Activated CD4-positive, alpha-beta memory T cell treated with anti-CD3 and anti-CD28 coated beads, Interleukin-2, amount 10 ng/mL, durations not matched to agents 7 days and 5 days (primary cell): ENCODE measurements at places on chromosomes 5 and 9. TPM values are rescaled to one million over a fixed set of nuclear protein-coding genes. Genes with fewer than 3 reads are reported as not detected.

The CTNND2 gene
- not detected for total RNA-seq

The C5orf58 gene
- total RNA-seq = not detected

The SLC25A46 gene
- total RNA-seq = 45.0 TPM

- H3K27me3 ChIP-seq = no peaks in the 10 kb centered on the region
- peak overlapping the region; percentile 99 for H3K27ac ChIP-seq
- peaks cover 99% of the 10 kb centered on the region for H3K4me1 ChIP-seq
- peaks cover 75% of the 10 kb centered on the region for H3K36me3 ChIP-seq
- peak overlapping the region; percentile 77 for H3K4me3 ChIP-seq
- DNase-seq = peak; percentile 71
Measured at GRCh38 chr5:132427281-132428146, 58.0 kb downstream of the SLC22A5 start.

GRCh38 chr5:78810098-78810920 is 161.7 kb upstream of the LHFPL2 start:
- no peak overlapping the region for H3K4me3 ChIP-seq
- no peaks in the 10 kb centered on the region for H3K27me3 ChIP-seq
- peaks cover 3% of the 10 kb centered on the region for H3K36me3 ChIP-seq
- DNase-seq = no peak
- H3K27ac ChIP-seq = no peak overlapping the region

- H3K4me3 ChIP-seq = no peak overlapping the region
- peaks cover 8% of the 10 kb centered on the region for H3K4me1 ChIP-seq
- peaks cover 7% of the 10 kb centered on the region for H3K27me3 ChIP-seq
- H3K36me3 ChIP-seq = peaks cover 2% of the 10 kb centered on the region
- H3K27ac ChIP-seq = no peak overlapping the region
Measured at GRCh38 chr5:172373680-172374079, 80.6 kb downstream of the SH3PXD2B start.

GRCh38 chr5:80204808-80205614 is 50.8 kb downstream of the SERINC5 start:
- peaks cover 68% of the 10 kb centered on the region for H3K36me3 ChIP-seq
- no peak overlapping the region for H3K4me3 ChIP-seq
- H3K4me1 ChIP-seq = peaks cover 60% of the 10 kb centered on the region
- no peak for DNase-seq
- no peaks in the 10 kb centered on the region for H3K27me3 ChIP-seq

- no peak overlapping the region for H3K4me3 ChIP-seq
- no peak for DNase-seq
- no peaks in the 10 kb centered on the region for H3K4me1 ChIP-seq
- H3K27me3 ChIP-seq = no peaks in the 10 kb centered on the region
- H3K36me3 ChIP-seq = no peaks in the 10 kb centered on the region
- H3K27ac ChIP-seq = no peak overlapping the region
Measured at GRCh38 chr9:3138231-3139229, 294.6 kb upstream of the PUM3 start.

DNA sequence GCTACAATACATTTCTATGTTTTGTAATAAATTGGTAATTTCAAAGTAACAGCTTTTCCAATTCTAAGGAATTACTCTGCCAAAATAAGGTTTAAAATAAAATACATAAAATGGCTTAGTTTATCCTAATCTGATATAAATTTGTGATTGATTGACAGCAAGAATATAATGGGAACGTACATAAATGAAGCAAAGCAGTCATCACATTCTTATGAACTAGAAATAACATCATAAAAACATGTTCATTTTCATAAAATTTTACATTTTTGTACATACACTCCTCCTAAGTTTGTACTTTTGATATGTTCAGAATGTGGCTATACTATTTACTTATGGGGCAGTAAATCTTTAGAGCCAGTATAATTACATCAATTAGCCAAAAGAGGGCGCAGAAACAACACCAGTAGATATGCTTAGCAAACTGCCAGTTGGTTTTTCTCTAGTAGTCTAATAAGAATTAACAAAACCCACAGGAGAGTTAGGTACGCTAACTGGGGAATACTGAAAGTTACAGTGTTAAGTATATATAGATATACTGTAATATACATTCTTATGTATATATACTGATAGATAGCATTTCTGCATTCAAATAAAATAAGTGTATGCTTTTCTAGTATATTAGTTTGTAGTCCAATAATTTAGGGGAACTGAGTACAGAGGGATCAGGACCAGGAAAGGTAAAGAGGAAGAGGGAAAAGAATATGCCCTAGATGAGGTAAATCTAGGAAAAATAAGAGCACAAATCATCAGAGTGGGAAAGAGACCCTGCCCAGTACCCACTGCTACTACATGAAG is 76.8 kb downstream of the ZDHHC21 start:
- H3K4me1 ChIP-seq = no peaks in the 10 kb centered on the region
- DNase-seq = no peak
- H3K36me3 ChIP-seq = peaks cover 4% of the 10 kb centered on the region
- H3K27me3 ChIP-seq = no peaks in the 10 kb centered on the region
- H3K27ac ChIP-seq = no peak overlapping the region
- H3K4me3 ChIP-seq = no peak overlapping the region

- H3K27ac ChIP-seq = no peak overlapping the region
- H3K27me3 ChIP-seq = peaks cover 31% of the 10 kb centered on the region
- H3K4me1 ChIP-seq = no peaks in the 10 kb centered on the region
Measured at GRCh38 chr5:77586101-77586500, 52.4 kb downstream of the OTP start.

DNA sequence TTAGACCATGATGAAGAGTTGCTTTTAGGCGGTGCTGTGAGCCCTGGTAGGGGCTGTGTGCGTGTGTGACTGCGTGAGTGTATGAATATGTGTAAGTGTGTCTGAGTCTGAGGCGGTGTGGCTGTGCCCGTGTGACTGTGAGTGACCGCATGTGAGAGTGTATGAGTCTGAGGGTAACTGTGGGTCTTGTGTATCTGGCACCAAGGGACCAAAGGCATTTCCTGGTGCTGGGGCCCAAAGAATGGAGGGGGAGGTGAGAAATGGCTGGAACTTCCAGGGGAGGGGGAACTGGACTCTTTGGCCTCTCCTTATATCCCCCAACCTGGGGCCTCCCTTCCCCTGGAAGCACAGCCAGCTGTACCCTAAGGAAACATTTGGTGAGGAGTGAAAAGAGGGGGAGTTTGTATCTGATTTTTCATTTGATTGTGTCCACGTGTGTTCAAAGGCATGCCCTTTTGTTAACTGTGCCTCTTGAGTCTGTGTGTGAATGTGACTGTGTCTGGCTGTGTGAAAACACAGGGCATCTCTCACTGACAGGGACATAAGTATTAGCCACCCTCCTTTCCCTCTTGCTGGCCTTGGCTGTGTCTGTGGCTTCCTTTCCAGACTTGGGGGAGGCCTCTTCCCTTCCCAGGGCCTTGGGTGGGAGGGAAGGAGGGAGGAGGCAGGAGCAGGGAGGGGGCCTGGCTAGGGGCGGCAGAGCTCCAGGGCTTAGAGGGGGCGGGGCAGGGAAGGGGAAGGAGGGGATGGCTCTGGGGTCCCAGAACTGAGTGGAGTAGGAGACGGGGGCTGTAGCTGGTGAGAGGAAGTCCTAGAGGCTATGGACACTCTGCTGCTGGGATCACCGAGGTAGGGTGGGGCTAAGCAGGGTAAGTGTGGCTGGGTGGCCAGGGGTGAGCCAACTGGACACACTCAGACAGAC is 1.4 kb downstream of the IL11RA start:
- DNase-seq = no peak
- no peak overlapping the region for H3K4me3 ChIP-seq
- peaks cover 23% of the 10 kb centered on the region for H3K36me3 ChIP-seq
- no peak overlapping the region for H3K27ac ChIP-seq

- no peak overlapping the region for H3K4me3 ChIP-seq
- no peak for DNase-seq
- H3K4me1 ChIP-seq = peaks cover 74% of the 10 kb centered on the region
- peak overlapping the region; percentile 72 for H3K27ac ChIP-seq
Measured at GRCh38 chr9:129989362-129989708, 53.7 kb downstream of the FNBP1 start.

DNA sequence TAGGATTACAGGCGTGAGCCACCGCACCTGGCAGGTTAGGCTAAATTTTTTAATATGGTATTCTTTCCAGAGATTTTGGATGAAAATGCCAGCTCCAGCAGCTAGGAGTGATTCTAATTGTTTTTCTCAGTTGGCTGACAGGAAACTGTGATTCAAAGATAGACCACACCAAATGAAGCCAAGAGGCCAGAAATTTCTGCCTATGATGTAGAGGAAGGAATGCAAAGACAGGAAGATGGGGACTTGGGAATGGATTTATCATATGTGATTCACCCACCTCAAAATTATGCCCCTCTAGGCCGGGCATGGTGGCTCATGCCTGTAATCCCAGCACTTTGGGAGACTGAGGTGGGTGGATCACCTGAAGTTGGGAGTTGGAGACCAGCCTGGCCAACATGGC is 53.3 kb downstream of the UGCG start:
- no peak overlapping the region for H3K4me3 ChIP-seq
- DNase-seq = no peak
- H3K4me1 ChIP-seq = peaks cover 5% of the 10 kb centered on the region
- peaks cover 5% of the 10 kb centered on the region for H3K27me3 ChIP-seq
- no peak overlapping the region for H3K27ac ChIP-seq

DNA sequence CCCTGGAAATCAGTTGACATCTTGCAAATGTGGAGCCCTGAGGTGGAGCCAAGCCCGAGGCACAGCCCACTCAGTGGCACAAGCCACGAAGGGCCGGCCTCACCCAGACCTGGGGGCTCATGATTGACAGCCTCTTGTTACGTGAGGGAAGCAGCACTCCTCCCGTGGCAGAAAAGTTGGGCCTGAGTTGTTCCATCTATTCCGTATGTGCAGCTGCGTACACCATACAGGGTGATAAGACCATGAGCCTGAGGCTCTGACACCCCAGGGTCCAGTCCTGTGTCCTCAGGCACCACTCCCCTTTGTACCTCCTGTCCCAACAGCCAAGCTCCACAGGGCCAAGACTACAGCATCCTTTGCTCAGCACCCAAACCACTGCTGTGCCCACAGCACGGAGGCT is 1.9 kb upstream of the ORM2 start:
- no peaks in the 10 kb centered on the region for H3K27me3 ChIP-seq
- H3K27ac ChIP-seq = no peak overlapping the region
- no peaks in the 10 kb centered on the region for H3K4me1 ChIP-seq

DNA sequence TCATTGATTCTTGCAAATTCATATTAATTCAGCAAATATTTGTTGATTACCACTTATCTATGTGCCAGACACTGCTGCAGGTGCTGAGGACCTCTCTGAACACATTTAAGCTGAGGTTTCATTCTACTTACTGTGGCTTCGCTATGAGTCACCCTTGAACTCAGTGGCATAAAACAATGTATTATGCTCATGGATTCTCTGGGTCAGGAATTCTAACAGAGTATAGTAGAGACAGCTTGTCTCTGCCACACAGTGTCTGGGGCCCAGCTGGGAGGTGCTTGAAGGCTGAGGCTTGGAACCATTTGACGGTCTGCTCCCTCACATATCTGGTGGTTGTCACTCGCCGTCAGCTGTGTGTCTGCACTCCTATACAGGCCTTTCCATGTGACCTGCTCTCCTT is 124.3 kb upstream of the NR3C1 start:
- H3K4me1 ChIP-seq = peaks cover 2% of the 10 kb centered on the region
- no peak for DNase-seq
- H3K4me3 ChIP-seq = no peak overlapping the region
- no peaks in the 10 kb centered on the region for H3K36me3 ChIP-seq
- H3K27ac ChIP-seq = no peak overlapping the region

- no peak overlapping the region for H3K4me3 ChIP-seq
- no peaks in the 10 kb centered on the region for H3K4me1 ChIP-seq
- H3K27ac ChIP-seq = no peak overlapping the region
- H3K27me3 ChIP-seq = peaks cover 29% of the 10 kb centered on the region
Measured at GRCh38 chr9:76725011-76725546, 39.2 kb upstream of the PCA3 start.

DNA sequence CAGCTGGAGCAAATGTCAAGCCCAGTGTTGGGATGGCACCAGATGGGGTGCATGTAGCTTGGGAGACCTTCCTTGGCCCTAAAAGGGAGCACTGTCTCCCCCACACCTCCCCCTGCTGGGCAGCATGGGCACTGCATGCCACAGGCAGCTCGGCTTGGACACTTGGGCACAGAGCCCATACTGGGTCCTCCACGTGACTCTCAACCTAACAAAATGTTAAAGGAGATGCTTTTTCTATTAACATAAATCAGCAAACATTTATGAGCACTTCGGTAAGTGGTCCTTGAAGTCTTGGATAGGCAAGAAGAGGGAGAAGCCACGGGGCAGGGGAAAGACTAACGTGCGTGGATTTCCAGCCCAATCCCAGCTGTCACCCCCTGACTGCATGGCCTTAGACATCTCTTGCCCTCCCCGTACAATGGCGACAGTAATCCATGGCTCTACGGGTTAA is 23.9 kb upstream of the MAPK9 start:
- no peak overlapping the region for H3K27ac ChIP-seq
- no peak overlapping the region for H3K4me3 ChIP-seq
- peak; percentile 71 for DNase-seq
- peaks cover 3% of the 10 kb centered on the region for H3K27me3 ChIP-seq
- H3K4me1 ChIP-seq = peaks cover 9% of the 10 kb centered on the region

- H3K4me1 ChIP-seq = no peaks in the 10 kb centered on the region
- no peak overlapping the region for H3K4me3 ChIP-seq
- no peaks in the 10 kb centered on the region for H3K36me3 ChIP-seq
- no peaks in the 10 kb centered on the region for H3K27me3 ChIP-seq
Measured at GRCh38 chr9:107571148-107571547, 81.6 kb upstream of the KLF4 start.

DNA sequence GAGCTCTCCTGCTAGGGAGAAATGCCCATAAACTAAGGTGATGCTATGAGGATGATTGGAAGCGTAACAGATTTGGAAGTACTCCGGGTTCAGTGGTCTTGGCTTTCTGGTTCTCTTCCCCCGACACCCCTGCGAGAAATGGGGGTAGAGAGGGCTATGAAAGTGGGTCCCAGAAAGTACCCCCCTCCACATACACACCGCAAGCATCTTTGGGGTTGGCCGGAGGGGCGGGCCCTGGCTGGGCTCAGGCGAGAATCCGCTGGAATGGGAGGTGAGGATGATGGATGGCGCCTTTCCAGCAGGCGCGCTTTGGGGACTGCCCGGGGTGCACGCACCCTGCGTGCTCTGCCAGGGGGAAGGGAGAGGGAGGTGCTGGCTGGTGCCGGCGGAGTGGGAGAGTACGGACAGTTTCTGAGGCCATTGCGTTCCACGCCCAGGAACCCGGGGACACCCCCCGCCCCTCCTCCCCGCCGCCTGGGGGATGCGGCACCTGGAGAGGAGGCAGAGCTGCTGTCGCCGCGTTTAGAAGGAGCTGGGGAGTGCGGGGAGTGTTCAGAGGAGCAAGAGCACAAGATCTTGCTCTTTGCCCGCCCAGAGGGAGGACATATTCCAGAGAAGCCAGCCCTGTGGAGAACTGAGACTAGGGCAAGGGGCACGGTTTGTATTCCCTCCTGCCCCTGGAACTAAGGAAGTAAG is 1.9 kb downstream of the PCSK5 start:
- no peak overlapping the region for H3K27ac ChIP-seq
- peaks cover 45% of the 10 kb centered on the region for H3K27me3 ChIP-seq
- H3K36me3 ChIP-seq = no peaks in the 10 kb centered on the region
- peaks cover 23% of the 10 kb centered on the region for H3K4me1 ChIP-seq
